Caudate nucleus (tissue), 63 donors: ENCODE measurements at places on chromosomes 12 and 14.
A peak's percentile ranks its signal among the peaks of the same experiment; 100 is the strongest.

DNA sequence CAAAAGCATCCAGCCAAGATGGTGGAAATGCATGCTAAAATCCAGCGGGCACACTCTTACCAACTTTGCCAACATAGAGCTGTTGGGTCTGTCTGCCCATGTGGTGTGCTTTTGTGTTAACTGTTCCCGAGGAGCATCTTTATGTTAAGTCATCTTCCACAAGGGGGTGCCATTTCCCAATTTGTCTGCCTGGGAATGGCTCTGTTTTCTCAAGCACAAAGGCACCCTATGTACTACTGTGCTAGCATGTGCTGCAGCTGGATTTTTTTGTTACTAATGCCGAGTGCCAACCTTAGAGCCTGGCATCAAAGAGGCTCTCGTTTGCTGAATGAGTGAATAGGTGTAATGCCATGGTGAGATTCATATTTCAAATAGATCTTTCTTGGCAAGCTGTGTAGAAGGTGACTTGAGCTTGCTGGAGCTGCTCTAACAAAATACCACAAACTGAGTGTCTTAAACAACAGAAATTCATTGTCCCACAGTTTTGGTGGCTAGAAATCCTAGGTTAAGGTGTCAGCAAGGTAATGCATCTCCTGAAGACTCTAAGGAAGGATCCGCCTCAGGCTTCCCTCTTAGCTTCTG, 74.3 kb downstream of the TRHDE start:
- DNase-seq = peak; percentile 75

- no peak for DNase-seq
Observed at GRCh38 chr14:45181329-45181728, 45.6 kb downstream of the FANCM start.

- DNase-seq = no peak
Observed at GRCh38 chr12:108175310-108175709, 46.2 kb downstream of the WSCD2 start.

DNA sequence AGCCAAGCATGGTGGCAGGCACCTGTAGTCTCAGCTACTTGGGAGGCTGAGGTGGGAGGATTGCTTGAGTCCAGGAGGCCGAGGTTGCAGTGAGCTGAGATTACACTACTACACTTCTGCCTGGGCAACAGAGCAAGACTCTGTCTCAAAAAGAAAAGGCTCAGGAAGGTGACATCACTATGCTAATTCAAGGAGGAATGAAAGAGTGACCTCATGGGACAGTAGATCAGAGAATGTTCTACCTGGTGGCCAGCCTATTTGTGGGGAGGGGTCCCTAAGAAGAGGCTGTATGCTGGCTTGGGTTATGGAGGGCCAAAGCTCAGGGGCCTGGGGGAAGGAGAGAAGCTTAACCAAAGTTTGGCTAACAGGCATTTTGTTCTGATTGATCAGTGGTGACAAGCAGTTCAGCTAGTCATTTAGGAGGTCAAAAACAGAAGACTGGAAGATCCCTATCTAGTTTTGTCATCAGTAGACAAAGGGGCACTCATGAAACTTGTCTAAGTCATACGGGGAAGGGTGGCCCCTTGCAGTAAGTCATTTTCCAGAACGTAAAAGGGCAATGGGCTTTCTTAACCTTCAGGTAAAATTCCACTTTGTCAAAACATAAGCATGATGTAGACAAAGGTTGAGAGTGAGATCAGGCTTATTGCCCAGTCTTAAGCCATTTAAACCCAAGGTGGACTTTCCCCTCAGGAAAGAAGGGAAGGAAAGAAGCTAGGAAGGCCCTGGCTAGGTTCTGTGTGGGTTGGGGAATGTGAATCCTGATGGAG, 60.8 kb upstream of the EEA1 start:
- no peak for DNase-seq

DNA sequence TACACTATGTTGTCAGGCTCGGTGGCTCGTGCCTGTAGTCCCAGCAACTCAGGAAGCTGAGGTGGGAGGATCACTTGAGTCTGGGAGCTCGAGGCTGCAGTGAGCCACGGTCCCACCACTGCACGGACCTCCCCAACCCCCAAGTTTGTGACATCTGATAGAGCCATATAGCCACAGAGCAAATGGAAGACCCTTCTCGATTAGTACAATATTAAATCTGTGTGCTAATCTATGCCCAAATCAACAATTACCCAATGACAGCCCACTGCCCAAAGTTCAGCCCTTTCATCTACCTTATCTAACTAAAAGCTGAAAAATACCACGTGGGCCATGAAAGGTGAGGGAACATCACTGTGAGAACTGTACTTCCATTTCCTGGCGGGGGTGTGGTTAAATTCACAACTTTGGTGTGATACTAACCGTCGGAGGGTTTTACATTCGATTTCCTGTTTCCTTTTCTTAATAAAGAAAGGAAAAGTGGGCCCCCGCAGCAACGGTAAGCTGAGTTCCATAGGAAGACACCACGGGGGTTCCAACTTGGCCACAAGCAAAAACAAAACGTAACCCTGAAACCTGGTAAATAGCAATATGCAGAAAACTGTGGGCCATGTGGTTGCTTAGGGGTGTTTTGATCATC, 31.2 kb upstream of the FOS start:
- DNase-seq = no peak

- DNase-seq = no peak
Observed at GRCh38 chr12:61530456-61530855, 729.7 kb upstream of the USP15 start.

GRCh38 chr12:53074283-53074998, 4.7 kb downstream of the SPRYD3 start:
- DNase-seq = no peak

- no peak for DNase-seq
Observed at GRCh38 chr14:77660754-77661153, 44.3 kb upstream of the SPTLC2 start.

DNA sequence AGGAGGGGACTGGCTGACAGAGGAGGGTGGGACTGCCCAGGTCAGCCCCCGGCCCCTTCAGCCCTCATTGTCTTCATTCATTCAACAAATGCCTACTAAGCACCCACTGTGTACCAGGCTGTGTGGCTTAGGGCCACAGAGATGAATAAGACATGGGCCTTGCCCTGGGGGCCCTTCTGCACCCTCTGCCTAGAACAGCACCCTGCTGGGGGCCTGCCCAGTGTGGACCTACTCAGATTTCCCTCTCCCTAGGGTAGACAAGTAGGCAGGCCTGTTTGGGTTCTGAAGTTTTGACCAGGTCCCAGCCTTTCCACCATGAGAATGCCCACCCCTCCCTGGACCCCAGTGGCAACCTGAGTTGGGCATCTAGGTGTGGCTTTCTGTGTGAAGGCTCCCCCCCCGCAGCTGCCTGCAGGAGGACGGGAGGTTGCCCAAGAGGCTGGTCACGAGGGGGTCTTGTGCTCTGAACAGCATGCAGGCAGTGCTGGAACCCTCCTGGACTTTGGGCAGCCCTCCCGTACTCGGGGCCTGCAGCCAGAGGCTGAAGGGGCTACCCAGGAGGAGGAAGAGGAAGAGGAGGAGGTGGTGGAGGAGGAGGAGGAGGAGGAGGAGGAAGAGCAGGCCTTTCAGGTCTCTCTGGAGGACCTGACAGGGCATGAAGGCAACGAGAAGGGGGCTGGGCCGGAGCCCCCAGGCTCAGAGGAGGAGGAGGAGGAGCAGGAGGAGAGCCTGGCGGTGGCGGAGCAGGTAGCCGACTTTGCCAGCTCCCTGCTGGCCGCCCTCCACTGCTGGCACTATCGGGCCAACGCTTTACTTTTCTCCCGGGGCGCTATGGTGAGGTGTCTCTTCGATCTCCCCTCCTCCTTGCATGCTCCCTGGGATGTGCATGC, 33.4 kb downstream of the PLEKHG3 start:
- DNase-seq = peak; percentile 21

GRCh38 chr14:90556666-90557450, 160.0 kb downstream of the CALM1 start:
- no peak for DNase-seq

DNA sequence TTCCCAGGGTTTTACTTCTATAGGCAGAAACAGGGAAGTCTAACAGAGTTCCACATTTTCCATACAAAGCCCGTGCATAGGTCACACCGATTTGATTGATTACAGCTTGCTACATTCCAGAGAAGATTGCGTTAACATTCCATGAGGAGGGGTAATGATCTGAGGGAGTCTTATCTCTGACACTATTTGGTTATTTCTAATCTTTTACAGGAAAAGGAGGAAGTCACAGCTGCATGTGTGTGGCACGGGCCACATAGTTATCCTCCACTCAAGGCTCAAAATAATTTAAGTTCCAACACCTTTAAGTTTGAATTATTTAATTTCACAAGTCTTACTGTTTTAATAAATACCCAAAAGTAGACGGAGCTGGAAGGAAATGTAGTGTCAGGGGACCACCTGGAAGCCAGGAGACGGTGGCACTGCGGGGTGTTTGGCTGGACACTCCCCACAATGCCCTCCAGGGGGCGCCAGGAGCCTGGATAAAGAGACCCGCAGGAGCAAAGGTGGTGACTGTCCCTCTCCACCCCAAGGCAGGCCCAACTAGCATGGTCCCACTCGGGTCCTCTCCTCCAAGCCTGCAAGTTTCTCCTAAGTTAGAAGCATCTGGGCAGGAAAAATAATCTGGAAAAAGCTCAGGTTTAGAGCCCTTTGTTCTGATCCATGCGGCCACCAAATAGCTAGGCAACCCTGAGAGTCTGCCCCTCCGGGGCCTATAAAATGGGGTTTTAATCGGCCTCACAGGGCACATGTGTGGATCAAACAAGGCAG, 20.2 kb downstream of the KRT8 start:
- DNase-seq = peak; percentile 15

DNA sequence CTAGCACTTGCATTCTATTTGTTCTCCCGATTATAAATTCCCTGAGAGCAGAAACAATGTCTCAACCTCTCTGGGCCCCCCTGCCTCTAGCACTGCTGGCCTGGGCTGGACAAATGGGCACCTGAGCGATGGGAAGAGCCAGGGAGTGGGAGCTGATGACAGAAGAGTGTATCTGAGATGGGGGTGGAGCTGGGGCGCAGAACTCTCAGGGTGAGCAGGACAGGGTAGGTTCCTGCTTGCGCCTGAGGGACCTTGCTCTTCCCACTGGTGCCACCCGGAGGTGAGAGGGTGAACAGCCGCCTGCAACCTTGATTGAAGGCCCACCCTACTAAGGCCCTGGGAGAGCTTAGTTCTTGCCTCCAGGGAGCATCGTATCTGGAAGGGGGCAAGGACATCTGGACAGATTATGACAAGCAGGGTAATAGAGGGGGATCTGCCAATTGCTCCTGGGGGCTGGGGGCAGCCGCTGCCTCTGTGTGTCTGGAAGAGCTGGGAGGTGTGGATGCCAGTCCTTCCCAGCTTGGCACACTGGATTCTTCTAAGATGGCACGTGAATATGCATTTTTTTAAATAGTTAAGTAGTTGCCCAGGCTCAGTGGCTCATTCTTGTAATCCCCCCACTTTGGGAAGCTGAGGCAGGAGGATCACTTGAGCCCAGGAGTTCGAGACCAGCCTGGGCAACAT, 43.0 kb upstream of the TSPAN9 start:
- no peak for DNase-seq

- DNase-seq = no peak
Observed at GRCh38 chr12:88411689-88412088, 168.6 kb downstream of the KITLG start.

DNA sequence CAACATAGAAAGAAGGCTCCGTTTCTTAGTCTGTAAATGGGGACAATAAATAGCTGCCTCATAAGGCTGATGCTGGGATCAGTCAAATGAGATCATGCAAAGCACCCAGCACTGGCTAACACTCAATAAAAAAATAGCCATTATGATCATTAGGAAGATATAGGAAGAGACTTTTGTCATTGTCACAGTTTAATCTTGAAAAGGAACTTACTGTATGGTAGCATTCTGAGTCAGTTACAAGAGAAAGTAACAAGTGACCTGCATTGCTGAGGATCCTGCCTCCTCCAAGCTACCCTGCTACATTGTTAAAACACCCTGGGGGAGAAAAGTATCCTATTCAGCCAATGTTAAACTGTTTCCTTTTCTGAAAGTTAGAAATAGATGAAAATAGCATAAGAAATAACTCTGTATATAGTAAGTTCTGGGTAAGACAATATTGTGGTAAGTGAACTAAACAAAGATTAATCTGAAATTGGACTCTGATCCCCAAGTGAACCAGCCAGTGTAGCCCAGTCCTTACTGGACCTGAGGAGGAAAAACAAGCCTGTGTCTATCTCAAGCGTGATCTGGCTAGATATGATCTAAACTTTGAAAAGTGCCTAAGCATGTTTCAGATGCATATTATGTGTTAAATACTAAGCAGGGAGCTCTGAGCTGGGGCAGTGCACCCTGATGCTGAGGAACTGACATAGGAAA, 3.6 kb upstream of the NUDT4 start:
- no peak for DNase-seq

GRCh38 chr14:105051182-105052109, 13.8 kb downstream of the GPR132 start:
- DNase-seq = no peak

DNA sequence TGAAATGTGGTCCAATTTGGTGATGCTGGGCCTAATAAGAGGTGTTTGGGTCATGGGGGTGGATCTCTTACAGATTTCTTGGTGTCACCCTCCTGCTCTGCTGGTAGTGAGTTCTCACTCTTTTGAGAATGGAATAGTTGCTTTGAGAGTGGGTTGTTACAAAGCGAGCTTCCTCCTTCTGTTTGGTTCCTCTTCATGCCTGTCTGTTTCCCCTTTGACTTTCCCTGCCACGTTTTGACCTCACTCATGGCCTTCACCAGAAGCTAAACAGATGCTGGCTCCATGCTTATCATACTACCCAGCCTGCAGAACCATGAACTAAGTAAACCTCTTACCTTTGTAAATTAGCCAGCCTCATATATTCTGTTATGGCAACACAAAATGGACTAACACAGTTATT, 57.7 kb upstream of the LDHB start:
- no peak for DNase-seq

- no peak for DNase-seq
Observed at GRCh38 chr12:92485351-92486348, 217.1 kb upstream of the PLEKHG7 start.

- DNase-seq = no peak
Observed at GRCh38 chr12:54701940-54702592, 53.9 kb upstream of the DCD start.

DNA sequence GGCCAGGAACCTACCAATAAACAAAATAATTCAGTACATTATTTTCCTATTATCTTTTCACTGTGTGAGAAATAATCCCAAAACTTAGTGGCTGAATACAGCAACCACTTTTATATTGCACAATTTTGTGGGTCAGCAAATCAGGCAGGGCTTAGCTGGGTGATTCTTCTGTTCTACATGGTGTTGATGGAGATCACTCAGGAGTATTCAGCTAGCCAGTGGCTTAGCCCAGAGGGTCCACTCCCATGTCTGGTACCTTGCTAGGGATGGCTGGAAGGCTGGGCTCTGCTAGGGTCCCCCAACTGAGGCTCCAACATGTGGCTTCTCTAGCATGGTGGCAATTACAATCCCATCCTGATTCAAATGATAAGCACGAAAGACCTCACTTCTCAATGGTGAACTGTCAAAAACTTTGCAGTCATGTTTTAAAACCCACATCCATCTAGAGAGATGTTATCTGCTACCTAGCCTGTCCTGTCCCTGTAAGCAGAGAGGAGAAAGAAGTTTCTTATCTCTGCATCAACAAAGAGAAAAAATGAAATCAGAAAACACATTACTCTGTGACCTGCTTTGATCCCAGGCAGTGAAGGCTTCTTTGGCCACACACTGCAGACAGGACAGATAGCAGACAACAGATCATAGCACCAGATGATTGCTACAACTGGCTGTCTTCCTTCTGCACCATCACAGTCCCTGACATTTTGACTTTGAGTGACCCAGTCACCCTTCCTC, 51.0 kb upstream of the MYL2 start:
- DNase-seq = no peak

- DNase-seq = no peak
Observed at GRCh38 chr14:36508418-36509068, 11.5 kb downstream of the NKX2-1 start.

GRCh38 chr12:24431872-24432271, 482.4 kb upstream of the SOX5 start:
- DNase-seq = no peak
